Activated T-helper 1 cell treated with Interleukin-2 at 50 U/mL for 16 hours (primary cell): ENCODE measurements at places on chromosomes 5 and 9.

GRCh38 chr9:79912318-79913070, 340.7 kb downstream of the TLE4 start:
- DNase-seq, result no peak

- DNase-seq, result no peak
Observed at GRCh38 chr5:145161391-145161790, 673.8 kb downstream of the PRELID2 start.

GRCh38 chr5:59814537-59814872, 79.0 kb downstream of the PDE4D start:
- DNase-seq, result no peak

DNA sequence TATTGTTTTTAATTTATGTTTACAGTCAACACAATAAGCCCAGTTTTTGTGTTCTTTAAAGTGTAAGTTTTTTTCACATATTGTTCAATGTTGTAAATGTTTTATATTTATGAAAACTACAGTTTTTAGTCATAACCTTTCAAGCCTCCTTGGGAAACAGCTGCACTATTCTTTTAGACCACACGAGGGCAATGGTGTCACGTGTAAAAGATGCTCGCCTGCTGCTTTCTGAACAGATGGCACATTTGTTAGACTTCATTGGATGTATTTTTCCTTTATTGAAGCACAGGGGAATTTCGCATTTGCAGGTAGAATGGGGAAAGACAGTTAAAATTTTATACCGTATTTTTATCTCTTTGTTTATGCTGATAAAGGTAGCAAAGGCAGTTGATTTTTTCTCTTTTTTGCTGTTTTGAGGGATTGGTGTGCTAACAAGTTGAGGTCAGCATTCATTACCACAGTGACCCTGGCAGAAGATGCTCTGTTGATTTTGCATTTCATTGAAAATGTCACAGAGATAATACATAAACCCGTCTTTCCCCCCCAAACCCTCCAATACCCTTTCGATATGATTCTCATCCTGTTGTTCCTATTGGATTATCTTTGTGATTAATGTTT, 59.0 kb downstream of the MAT2B start:
- DNase-seq, result peak; percentile 33

DNA sequence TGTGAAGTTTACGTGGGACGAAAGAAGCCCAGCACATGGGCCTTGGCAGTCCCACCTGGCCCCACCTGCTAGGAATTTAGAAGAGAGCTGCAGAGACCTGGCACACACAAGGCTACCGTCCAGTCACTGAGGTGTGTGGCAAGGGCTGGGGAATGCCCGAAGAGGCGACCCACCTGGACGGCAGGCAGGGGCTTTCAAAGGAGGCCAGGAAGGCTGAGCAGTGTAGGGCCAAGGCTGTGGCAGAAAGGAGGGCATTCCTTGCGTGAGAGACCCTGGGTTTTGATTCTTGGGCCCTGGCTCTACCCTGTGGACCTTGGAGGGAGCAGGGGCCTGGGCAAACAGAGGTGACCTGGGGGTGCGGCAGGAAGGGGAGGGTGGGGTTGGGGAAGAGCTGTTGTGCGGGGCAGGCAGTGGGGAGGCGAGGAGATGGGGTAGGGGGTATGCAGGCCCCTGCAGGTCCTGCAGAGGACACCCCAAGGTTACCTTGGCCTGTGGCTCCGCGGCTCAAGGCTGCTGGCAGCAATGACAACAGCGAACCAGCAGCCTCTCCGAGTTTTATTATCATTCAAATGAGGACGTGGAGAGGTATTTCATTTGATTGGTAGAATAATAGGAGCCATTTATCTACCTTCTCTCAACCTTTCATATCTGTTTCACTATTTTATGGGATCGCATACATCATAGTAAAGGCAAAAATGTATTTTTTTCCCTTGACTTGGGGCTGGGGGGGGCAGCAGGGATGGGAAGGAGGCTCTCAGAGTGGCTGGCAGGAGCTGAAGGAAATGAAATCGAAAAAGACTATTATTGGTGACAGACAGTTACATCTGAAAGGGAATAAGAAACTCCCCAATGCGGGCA, 24.8 kb downstream of the TSPAN17 start:
- no peak for DNase-seq

DNA sequence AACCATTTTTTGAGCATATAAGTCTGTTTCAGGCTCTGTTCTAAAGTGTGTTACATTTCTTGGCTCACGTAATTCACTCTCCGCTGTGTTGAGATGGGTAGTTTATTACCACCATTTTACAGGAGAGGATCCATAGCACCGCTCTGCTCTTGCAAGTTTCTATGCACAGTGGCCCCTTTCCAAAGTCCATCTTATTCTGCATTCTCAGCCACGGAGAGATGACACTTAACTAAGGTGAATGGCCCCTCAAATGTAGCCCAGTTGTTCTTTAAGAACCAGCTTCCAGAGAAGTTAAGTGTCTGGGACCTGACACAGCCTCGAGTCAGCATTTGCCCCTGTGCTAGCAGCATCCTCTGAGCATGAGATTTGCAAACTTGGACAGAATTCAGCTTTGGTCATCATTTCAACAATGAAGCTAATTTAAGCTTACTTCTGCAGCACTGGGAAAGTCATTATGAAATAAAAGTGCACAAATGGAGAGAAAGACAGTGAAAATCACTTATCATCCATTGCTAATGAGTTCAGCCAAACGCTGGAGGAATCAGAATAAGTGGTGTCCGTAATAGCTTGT, 61.9 kb downstream of the FAM78A start:
- no peak for DNase-seq
